ENCODE measurements at places on chromosomes 1 and 21.
A peak's percentile ranks its signal among the peaks of the same experiment; 100 is the strongest.

- DNase-seq: no peak
Observed at GRCh38 chr1:51097171-51097570, 4.9 kb upstream of the C1orf185 start.

DNA sequence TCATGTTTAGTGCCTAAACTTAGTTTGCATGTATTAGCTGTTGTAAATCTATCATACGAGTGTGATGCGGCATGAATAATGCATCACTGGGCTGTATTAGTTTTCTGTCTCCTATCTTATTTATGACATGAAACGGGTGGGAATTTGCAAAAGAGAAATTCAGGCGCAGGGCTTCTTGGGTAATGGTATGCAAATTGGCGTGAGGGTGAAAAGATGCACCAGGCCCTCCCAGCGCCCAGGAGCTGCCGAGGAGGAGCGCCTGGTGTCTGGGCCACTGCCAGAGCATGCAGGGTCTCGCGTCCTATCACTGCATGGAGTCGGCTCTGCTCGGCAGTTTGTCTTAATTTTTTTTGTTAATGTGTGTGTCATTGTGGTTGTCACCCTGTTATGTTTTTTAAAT, 82.9 kb upstream of the ACTL8 start:
- DNase-seq: no peak

DNA sequence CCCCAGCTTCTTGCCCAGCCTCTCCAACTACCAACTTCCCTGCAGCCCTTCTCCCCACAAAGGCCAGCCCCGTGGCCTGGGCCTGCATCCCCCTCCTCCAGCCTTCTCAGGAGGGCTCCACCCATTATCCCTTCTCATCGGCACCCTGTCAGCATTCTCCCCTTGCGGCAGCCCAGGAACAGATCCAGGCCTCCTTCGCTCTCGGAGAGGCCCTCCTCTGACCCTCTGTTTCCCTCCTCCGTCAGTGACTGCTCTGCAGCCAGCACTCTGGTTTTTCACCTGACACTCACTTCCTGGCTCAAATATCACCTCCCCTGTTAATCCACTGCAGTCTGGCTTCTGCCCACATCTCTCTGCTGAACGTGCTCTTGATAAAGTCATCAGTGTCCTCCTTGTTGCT, 17.5 kb downstream of the ADGRB2 start:
- DNase-seq: no peak

GRCh38 chr21:41258617-41259016, 58.0 kb upstream of the FAM3B start:
- DNase-seq: no peak

DNA sequence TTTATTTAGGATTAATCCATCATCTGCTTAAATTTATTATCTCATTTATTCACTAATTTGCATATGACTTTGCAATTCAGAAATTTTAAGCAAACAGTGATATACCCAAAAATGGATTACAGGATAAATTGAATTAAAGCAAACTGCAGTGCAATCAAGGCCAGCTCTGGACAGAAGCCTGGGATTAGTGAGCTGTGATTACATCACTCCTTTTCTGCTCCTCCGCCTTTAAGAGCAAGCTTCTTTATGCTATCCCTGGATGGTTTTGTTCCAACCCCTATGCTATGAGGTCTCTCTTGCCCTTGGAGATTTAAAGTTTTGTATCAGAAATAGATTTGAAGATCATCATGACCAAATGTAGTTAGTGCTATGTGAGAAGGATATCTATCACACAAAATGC, 32.6 kb downstream of the GPR52 start:
- DNase-seq: no peak

- DNase-seq: no peak
Observed at GRCh38 chr1:234089396-234089795, 184.9 kb downstream of the SLC35F3 start.

- no peak for DNase-seq
Observed at GRCh38 chr1:98860329-98860728, 144.3 kb downstream of the PLPPR5 start.

DNA sequence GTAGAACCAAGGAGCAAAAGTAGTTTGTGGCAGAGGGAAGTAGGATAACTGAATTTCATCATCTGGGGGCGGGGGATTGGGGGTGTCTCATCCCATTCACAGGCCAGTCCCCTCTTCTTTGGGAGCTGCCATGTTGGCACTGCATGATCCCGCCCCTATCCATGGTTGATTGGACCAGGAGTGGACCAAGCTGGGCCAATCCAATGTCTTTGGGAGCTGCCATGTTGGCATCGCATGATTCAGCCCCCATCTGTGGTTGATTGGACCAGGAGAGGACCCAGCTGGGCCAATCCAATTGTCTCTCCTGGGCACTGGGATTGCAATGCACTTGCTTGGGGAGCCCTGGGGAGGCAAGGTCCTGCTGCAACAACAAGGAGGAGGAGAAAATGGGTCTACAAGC, 12.3 kb upstream of the ALPL start:
- DNase-seq: no peak

DNA sequence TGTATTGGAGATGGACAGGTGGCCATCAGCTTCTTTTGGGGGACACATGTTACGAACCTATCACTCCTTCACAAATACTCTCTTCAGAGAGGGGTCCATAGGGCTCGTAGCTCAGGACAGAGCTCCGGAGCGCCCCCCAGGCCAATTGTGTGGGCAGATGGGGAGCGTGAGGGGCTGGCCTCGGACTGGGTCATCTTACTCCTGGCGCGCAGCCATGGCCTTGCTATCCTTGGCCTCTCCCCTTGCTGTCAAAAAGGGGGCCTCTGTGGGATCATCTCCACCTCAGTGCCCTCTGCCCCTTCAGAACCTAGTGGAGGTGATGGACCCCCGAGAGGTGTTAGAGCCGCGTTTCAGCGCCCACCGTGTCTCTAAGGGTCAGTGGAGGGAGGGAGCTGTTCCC, 35.0 kb downstream of the ATP5PO start:
- DNase-seq: no peak

- no peak for DNase-seq
Observed at GRCh38 chr1:90715309-90715708, 1.8 kb downstream of the BARHL2 start.

DNA sequence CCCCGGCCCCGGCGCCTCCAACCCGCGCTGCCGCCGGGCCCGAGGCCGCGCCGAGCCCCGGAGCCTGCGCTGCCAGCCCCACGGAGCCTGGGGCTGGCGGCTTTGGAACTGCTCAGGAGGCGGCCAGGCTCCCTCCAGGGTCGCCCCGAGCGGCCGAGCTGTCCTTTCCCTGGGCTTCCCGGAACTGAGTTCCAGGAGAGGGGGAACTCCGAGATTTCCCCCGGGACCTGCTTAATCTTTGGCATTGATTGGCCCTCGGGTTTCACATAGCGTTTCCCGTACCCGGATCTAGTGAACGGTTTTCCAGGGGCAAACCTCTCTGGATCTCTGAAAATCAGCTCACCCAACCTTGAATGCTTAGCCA, 504 bp downstream of the H6PD start:
- DNase-seq: no peak

- peak; percentile 66 for DNase-seq
Observed at GRCh38 chr1:6148497-6149241, 31.5 kb downstream of the CHD5 start.

DNA sequence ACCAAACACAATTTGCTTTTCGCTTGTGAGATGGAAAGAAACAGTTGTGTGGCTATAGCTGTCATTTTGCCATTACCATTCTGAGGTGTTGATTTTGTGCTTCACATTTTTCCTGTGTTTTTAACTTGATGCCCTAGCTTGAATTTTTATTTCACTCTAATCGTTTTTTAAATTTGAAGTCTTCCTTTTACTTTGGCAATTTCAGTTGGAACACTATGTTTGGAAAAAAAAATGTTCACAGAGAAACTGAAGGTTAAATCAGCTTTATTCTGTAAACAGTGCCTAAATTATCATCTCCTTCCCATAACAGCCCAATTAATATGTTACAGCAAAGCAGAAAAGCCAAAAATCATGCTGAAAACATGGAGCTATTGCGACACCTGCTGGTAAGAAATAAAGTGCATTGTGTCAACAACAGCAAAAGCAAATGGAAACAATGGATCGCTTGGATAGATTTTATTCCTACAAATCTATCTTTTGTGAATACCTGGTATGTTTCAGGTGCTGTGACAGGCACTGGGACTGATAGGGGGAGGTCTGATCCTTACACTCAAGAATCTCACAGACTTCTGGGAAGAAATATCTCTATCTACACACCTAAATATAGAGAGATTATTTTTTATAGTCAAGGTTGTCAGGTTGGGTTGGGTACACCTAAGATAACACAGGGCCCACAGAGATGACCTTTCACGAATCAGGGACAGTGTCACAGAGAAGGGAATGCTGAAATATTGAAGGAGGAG, 16.2 kb upstream of the ERICH3 start:
- no peak for DNase-seq
